ENCODE measurements at places on chromosomes 6 and 20.

DNA sequence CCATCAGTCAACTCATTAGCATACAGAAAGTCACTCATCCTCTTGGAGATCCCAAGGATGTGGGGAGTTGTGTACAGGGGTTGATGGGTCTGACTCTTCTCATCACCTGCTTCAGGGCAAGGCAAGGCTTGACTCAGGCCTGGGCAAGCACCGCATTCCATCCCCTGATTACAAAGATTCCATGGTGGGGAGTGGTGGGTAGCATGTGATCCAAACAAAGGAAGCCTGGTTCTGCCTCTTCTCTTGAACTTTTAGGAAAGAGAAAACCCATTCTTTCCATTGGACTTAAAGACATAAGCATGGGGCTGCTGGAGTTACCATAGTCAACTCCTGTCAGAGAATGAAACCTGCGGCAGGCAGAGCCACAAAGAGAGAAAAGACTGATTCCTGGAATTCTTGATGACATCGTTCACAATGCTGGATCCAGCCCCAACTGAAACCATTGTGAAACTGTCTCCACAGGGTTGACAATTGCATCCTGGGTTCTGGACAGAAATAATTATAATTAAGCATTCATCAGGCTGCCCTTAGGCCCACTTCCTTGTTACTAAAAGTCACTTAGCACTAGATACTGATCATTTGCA is 235.8 kb upstream of the KCNG1 start:
- no peak for DNase-seq

GRCh38 chr6:155245831-155246230 is 18.0 kb upstream of the CLDN20 start:
- DNase-seq, result no peak

DNA sequence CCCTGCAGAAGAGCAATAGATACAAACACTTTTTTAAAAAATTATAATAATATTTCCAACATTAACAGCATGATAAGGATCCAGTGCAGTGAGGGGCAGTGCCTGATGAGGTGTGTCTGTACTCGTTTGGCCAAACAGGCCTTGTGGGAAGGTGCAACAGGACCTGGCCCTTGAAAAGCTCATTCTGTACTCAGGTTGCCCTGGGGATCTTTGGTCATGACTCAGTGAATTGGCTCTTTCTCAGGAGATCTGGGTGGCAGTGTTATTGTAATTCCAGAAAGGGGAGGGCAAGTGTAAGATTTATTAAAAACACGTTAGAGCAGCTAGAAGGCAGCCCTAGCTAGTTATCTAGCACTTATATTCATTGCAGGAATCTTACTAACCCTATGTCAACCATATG is 2.9 kb upstream of the SPINT3 start:
- DNase-seq, result no peak

DNA sequence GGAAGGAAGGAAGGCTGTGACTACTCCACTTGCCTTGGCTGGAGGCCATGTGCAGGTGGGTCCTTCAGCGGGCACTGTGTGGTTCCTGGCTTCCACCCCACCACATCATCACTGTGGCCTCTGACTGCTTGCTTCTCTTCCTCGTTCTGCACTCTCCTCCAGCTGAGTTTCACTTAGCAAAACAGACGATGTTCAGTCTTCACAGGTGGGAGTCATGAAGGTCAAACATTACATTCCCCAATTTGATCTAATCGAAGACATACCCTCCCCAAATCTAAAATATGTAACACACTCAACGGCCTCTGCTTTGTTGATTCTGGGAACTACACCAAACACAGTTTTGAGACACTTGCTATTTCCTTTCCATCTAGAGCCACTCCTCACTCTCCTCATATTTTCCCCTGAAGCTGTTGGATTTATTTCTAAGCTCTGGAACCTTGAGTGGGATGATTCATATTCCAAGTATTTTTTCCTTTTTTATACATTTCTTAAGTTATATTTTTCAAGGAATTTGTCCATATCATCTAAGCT is 132.5 kb upstream of the FOXA2 start:
- DNase-seq, result peak; percentile 41

- no peak for DNase-seq
These were observed 10.0 kb downstream of the TCF15 start for GRCh38 chr20:600141-600540.

GRCh38 chr6:88493717-88494116 is 327.6 kb upstream of the CNR1 start:
- no peak for DNase-seq

DNA sequence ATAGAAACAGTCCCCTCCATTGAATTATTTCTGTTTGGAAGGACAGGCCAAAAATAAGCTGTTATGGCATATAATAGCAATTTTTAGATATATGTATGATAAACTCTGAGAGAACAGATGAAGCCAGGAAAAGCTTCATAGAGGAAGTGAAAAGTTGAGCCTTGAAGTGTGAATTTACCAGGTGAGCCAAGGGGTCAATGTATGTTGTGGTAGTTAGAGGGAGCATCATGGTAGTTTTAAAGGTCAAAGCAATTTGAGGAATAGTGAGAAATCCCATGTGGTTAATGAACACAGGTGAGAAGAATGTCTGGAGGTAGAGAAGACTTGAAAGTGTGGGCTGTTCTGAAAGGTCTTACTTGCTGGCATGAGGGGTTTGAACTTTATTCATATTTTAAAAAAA is 47.0 kb downstream of the COL19A1 start:
- no peak for DNase-seq

- no peak for DNase-seq
These were observed 4.1 kb downstream of the ZC3H12D start for GRCh38 chr6:149480502-149481280.

GRCh38 chr6:156695742-156696141 is 81.4 kb upstream of the ARID1B start:
- DNase-seq, result no peak

- no peak for DNase-seq
These were observed 86.3 kb upstream of the PROKR2 start for GRCh38 chr20:5402903-5403531.
